Nasal cavity respiratory epithelium epithelial cell of viscerocranial mucosa (primary cell): ENCODE measurements at places on chromosomes 16 and 17. TPM values are rescaled to one million over a fixed set of nuclear protein-coding genes. Genes with fewer than 3 reads are reported as not detected.

The C1QL1 gene
- under 0.01 and 0.07 TPM in 2 replicates for total RNA-seq

The UBE2I gene
- 44.8 and 80.6 TPM in 2 replicates for total RNA-seq

The TBX6 gene
- total RNA-seq, result 0.34 and 0.85 TPM in 2 replicates

The STXBP4 gene
- total RNA-seq, result 2.7 and 8.5 TPM in 2 replicates

The UTS2R gene
- total RNA-seq, result not detected in 2 replicates

The NLRC3 gene
- under 0.01 and 0.07 TPM in 2 replicates for total RNA-seq

The ACOX1 gene
- 37.3 and 72.5 TPM in 2 replicates for total RNA-seq

The KRT13 gene
- 6.5 and 231 TPM in 2 replicates for total RNA-seq

The TLCD3B gene
- not detected in 2 replicates for total RNA-seq

The NPIPB2 gene
- total RNA-seq, result 3.4 and 9.4 TPM in 2 replicates

The FBXW10B gene
- total RNA-seq, result 1.0 and 3.8 TPM in 2 replicates

The DCTN5 gene
- 46.1 and 90.5 TPM in 2 replicates for total RNA-seq

The KRT20 gene
- total RNA-seq, result not detected in 2 replicates

The OTOP2 gene
- total RNA-seq, result 0.34 TPM in 1 of 2 replicates, not detected in the other

The BTBD17 gene
- total RNA-seq, result not detected in 2 replicates

The DNAH9 gene
- under 0.01 and 0.07 TPM in 2 replicates for total RNA-seq

The HP gene
- total RNA-seq, result under 0.01 TPM in 1 of 2 replicates, not detected in the other

The ULK2 gene
- total RNA-seq, result 33.0 and 33.8 TPM in 2 replicates

The SLC47A2 gene
- 0.34 and 1.2 TPM in 2 replicates for total RNA-seq

The ZP2 gene
- not detected in 2 replicates for total RNA-seq

The TP53TG3 gene
- total RNA-seq, result not detected in 2 replicates

The TBC1D26 gene
- total RNA-seq, result under 0.01 and 0.21 TPM in 2 replicates

The OSGIN1 gene
- 3.1 and 5.1 TPM in 2 replicates for total RNA-seq

The SLFN12L gene
- under 0.01 and 0.14 TPM in 2 replicates for total RNA-seq

The ZBTB4 gene
- 17.4 and 37.4 TPM in 2 replicates for total RNA-seq

The ABCC6 gene
- total RNA-seq, result under 0.01 and 0.57 TPM in 2 replicates

The NHLRC4 gene
- 0.14 and 0.68 TPM in 2 replicates for total RNA-seq

The CCL7 gene
- total RNA-seq, result not detected in 2 replicates

The RASD1 gene
- total RNA-seq, result 0.14 and 0.68 TPM in 2 replicates

The ADAP2 gene
- total RNA-seq, result 1.2 and 9.9 TPM in 2 replicates

The FOXO3B gene
- total RNA-seq, result 2.1 and 3.0 TPM in 2 replicates

The QRICH2 gene
- 1.7 and 5.1 TPM in 2 replicates for total RNA-seq
